GM10248 (cell line): ENCODE measurements at places on chromosomes 12 and 14.

DNA sequence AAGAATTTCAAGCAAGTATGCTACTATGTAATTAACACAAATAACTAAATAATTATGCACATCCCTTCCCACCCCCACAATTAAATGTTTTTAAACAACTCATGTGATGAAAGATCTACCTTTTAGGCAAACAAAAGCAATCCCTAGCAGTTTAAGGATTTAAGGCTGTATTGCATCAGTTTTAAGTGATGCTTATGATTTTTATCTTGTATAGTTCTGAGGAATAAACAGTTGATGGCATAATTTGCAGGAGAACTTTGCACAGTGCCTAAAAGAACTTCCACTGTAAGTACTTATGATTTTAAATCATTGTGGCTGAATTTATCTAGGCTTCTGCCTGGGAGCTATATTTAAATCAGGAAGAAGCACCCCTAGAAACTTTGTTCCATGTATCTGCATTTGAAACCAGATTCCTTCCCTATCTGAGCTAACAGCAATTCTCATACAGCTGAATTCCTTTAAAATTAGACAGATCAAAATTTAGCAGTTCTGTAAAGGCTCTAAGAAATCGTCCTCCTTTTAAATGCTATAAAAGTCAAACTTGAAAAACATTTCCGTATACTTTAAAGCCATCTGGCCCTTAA is 388.6 kb downstream of the BCAT1 start:
- no peak for DNase-seq

- no peak for DNase-seq
Observed at GRCh38 chr14:75429562-75429961, 1.7 kb downstream of the JDP2 start.

DNA sequence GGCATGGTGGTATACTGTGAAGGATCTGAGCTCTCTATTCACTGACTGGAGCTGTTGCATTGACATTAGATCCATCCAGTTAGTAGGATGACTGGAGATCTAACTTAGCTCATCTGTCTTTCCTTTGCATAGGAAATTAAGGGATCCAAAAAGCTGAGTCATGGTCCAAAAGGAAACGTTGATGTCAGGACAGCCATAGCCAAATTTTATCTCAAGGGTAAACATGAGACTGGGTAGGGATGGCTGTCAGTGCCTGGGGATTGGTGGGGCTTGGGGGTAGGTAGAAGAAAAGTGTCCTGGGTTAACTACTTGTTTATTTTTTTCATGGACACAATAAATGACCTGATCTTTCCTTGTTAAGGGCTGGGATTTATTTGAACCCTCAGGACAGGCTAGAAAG is 4.6 kb downstream of the FAM177A1 start:
- DNase-seq = no peak

DNA sequence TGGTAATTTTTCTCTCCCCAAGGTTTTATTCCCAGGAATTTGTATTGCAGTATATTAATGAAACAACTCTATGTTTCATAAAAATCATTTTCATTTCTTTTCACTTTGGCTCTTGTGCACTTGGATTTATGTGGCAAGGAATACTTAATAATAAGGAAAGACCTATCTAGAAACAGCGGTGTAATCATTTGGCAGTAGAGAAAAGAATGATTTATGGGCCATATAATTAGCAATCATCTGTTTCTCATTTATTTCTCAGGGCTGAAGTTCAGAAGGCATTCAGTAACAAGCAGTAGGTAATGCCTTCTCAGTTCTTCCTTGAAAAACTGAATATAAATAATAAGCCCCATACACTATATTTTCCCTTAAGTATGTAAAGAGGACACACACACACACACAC is 172.6 kb downstream of the ANO4 start:
- no peak for DNase-seq

GRCh38 chr12:53617700-53618099 is 8.5 kb downstream of the ATF7 start:
- DNase-seq = no peak

DNA sequence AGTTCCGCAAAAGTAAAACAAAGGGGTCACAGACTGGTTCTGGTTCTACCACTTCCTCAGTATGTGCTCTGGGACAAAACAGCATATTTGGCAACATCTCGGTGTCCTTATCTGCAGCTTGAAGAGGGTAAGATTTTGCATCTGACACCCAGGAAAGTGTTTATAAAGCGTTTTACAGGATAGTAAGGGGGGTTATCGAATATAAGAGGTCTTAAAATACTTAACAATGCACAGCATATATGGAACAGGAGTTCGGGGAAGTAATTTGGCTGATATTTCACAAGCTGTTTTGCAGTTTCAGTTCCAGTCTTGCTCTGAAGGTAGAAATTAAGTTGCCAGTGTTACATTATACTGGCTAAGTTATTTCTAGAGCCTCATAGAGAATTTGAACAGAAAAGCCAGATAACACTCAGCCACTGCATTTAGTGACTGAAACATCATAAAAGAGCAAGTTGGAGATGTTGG is 904 bp upstream of the MAP4K5 start:
- DNase-seq = no peak

DNA sequence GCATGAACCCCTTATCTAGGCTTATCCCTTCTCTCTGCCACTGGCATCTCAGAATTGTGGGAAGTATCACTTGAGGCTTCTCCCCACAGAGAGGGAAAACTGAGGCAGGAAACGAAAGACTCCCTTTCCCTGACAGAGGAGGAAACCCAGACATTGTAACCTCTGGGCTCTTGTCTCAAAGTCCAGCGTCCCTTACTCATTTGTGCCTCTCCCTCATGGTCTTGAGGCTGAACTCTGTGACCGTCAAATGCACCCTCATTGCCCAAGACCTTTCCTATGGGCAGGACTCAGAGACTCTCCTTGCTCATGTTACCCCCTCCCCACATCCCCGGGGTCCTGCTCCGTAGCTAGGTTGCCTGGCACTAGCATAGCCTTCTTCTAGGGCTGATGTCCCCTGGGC is 3.8 kb downstream of the CACNB3 start:
- DNase-seq = no peak

DNA sequence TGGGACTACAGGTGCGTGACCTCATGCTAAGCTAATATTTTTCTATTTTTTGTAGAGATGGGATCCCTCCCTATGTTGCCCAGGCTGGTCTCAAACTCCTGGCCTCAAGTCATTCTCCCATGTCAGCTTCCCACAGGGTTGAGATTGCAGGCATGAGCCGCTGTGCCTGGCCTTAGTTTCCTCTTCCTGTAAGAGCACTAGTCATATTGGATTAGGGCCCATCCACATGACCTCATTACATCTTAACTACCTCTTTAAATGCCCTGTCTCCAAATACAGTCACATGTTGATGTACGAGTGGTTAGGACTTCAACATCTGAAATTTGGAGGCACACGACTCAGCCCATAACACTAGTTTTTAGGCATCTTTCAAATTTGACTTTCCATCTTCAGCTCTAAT is 72.2 kb upstream of the RASSF3 start:
- no peak for DNase-seq

GRCh38 chr12:83210933-83211332 is 524.2 kb downstream of the TMTC2 start:
- DNase-seq = no peak
